ENCODE measurements at places on chromosomes 2 and 18.

GRCh38 chr2:130372833-130373807 is 17.3 kb downstream of the PTPN18 start:
- peaks cover 17% of the 10 kb centered on the region for H3K36me3 ChIP-seq
- DNase-seq: no peak
- H3K27ac ChIP-seq: peak overlapping the region; percentile 76
- H3K4me3 ChIP-seq: peak overlapping the region; percentile 94
- peaks cover 62% of the 10 kb centered on the region for H3K4me1 ChIP-seq
- H3K27me3 ChIP-seq: no peaks in the 10 kb centered on the region

GRCh38 chr2:171811245-171811628 is 82.8 kb downstream of the SLC25A12 start:
- DNase-seq: no peak
- H3K27ac ChIP-seq: no peak overlapping the region
- peaks cover 36% of the 10 kb centered on the region for H3K36me3 ChIP-seq
- H3K4me3 ChIP-seq: no peak overlapping the region

GRCh38 chr2:5111581-5111980 is 580.6 kb upstream of the SOX11 start:
- no peaks in the 10 kb centered on the region for H3K36me3 ChIP-seq
- no peak for DNase-seq
- no peaks in the 10 kb centered on the region for H3K4me1 ChIP-seq
- no peak overlapping the region for H3K4me3 ChIP-seq
- no peak overlapping the region for H3K27ac ChIP-seq

DNA sequence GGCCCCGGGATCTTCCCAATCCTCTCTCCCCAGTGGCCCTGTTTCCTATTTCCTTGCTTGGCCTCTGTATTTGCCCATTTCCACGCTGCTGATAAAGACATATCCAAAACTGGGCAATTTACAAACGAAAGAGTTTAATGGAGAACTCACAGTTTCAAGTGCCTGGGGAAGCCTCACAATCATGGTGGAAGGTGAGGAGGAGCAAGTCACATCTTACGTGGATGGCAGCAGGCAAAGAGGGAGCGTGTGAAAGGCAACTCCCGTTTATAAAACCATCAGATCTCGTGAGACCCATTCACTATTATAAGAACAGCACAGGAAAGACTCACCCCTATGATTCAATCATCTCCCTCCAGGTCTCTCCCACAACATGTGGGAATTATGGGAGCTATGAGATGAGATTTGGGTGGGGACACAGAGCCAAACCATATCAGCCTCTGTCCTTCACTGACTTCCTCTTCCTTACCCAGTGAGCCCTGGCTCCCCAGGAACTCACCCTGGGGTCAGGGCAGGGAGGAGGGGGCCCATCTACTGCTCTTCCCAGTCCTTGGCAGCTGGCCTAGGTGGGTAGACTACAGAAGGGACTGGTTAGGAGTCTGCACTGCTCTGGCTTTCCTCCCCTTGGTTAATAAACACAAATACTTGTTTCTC is 105.8 kb upstream of the MYCN start:
- no peak for DNase-seq
- no peaks in the 10 kb centered on the region for H3K4me1 ChIP-seq
- H3K36me3 ChIP-seq: no peaks in the 10 kb centered on the region
- no peak overlapping the region for H3K4me3 ChIP-seq
- H3K27me3 ChIP-seq: peaks cover 6% of the 10 kb centered on the region
